ENCODE measurements at places on chromosomes 2 and 18. TPM values are rescaled to one million over a fixed set of nuclear protein-coding genes. Genes with fewer than 3 reads are reported as not detected.
A peak's percentile ranks its signal among the peaks of the same experiment; 100 is the strongest.

The EGR4 gene
- not detected for total RNA-seq

The FOXD4L1 gene
- not detected for total RNA-seq

GRCh38 chr2:223486751-223487150, 115.4 kb downstream of the SCG2 start:
- no peak for DNase-seq

The ANO7 gene
- total RNA-seq, result 2.9 TPM

DNA sequence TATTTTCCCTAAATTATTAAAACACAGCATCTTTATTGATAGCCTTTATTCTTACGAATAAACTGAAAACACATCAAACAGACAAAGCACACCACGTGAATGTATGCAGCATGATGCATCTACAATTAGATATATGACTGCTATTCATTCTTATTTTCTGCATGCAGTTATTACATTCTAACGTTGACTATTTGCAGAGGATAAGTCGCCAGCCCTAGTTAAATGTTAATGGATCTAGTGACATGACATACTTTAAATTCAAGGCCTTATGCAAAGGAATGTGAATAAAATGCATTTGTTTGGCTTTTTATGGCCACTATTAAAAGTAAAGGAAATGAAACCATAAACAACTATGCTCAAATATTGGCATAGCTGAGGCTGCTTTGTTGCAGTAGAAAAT, 172.4 kb downstream of the MAP2 start:
- DNase-seq, result no peak

DNA sequence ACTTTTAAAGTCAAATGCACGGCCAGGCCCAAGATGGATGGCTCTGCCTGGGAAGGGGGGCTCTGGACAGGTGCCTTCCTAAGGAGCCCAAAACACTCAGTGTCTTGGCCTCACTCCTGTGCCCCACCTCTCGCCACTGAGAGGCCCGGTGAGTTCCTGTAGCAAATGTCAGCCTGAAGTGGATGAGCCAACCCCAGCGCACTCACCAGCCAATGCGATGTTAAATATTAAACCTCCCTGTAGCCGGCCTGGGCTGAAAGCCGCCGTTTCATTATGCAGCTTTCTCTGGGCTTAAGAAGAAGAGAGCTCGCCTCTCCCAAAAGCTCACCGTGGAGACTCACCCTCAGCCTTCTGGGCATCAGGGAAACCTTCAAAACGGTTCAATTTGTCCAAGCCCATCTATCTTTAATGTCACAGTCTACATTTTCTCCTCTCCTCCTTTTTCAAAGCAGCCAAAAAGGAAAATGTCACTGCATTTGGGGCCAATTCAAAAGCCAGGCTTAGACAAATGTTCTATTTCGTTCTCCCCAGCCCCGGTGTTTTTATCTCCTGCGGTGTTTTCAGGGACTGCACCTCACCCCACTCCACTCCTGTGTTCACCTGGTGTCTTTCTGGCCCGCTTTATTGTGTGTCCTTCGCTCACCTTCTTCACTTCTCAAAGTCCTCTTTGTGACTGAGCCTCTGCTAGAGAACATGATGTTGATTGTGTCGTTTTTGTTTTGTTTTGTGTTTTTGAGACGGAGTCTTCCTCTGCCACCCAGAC, 124.0 kb downstream of the NRP2 start:
- DNase-seq, result no peak

The WDR33 gene
- total RNA-seq, result 44.6 TPM

The NFATC1 gene
- 14.0 TPM for total RNA-seq

The SH3RF3 gene
- total RNA-seq, result 9.0 TPM

The ABCB6 gene
- 21.7 TPM for total RNA-seq

DNA sequence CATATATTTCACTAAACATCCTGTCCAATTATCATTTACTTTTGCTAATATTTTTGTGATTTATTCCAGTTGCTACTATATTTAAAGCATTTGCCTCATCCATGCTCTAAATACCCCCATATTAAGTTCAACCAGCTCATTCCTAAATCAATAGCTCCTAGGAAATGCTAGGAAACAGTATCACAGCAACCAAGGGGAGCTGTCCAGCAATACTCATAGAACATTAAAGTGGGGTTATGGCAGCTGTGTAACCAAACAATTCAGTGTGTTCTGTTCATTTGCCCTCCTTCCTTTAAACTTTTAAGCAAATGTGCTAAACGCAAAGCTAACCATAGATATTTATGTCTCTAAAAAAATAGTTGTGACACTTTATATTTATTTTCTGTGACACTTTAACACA, 41.1 kb downstream of the ACVR1C start:
- no peak for DNase-seq

GRCh38 chr2:113080134-113080533, 12.4 kb downstream of the IL1F10 start:
- no peak for DNase-seq

The UGT1A8 gene
- total RNA-seq, result not detected

The TET3 gene
- 2.1 TPM for total RNA-seq

GRCh38 chr2:15820927-15821326, 119.4 kb upstream of the MYCN start:
- no peak for DNase-seq

DNA sequence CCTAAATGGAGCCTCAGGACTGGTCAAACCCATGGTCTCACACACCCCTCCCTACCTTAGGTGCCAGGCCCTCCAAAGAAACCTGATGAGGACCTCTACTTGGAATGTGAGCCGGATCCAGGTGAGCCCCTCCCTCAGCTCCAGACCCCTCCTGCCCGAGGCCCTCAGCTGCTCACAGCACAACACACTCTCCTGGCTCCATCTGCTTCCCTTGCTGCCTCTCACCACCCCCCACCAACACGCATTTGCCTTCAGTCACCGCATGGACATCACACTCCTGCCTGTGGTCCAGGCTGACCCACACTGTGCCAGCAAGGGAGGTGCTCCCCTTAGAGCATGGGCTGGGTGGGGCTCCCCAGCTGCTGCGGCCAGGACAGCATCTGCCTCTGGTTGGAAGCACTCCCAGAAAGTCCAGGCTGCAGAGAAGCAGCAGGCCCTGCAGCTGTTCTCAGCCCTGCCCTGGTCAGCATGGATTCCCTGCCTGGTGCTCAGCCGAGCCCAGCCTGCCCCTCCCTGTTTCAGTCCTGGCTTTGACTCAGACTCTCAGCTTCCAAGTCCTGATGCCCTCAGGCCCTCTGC, 15.1 kb downstream of the SH2D6 start:
- DNase-seq, result peak; percentile 84

DNA sequence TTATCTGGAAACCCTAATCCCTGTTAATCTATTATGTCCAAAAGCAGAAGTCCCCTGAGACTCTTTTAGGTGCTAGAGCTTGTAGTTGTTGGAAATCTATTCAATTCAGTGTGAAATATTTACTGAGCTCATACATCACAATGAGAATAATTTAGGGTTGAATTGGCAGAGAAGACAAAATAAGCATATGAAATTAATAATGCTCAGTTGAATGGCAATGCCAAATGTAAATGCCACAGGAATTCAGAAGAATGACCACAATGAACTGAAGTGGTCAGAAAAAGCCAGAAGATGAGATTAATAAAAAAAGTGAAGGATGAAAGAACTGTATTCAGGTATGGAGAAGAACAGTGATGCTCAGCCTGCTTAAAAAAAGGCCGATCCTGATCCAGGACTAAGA, 8.0 kb upstream of the STAT4 start:
- no peak for DNase-seq

DNA sequence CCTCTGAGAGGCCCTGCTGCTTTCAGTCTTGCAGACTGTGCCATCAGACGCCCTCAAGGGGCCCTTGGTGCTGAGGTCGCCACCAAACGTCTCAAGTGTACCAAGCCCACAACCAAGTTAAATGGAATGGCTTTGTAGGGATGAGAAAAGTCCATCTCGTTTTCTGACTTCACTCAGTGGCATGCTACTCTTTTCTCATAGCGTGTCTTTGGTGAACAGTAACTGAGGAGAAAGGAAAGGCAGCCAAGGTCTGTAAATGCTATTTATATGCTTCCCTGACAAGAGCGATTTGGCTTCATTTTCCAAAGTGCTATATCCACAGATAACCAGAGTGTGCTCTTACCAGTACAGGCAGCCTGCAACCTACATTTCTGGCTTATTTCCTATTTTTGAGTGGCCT, 123.0 kb downstream of the MTX2 start:
- no peak for DNase-seq

The ANKRD36 gene
- total RNA-seq, result 5.2 TPM

- DNase-seq, result no peak
These were observed 130.7 kb downstream of the TPO start for GRCh38 chr2:1543776-1544477.

- peak; percentile 27 for DNase-seq
These were observed 46.9 kb upstream of the ARHGAP28 start for GRCh38 chr18:6682437-6683111.

DNA sequence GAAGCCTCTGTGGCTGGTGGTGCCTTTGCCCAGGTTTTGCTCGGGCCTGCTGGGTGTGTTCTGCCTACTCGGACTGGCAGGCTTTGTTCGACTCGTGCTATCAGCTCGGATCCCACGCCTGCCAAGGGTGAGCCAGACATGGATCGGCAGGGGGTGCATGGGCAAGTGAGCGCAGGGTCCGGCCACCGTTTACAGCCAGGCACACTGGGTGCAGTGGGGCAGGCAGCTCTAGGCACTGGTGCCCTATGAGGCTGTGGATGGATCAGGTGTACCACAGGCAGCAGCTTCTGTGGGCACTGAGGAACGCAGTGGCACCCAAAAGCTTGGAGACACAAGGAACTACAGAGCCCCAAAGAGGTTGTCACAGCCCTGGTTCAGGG, 25.6 kb downstream of the MARCHF7 start:
- peak; percentile 27 for DNase-seq

The DPP10 gene
- not detected for total RNA-seq

- DNase-seq, result no peak
These were observed 776.1 kb upstream of the ID2 start for GRCh38 chr2:7905756-7906155.

DNA sequence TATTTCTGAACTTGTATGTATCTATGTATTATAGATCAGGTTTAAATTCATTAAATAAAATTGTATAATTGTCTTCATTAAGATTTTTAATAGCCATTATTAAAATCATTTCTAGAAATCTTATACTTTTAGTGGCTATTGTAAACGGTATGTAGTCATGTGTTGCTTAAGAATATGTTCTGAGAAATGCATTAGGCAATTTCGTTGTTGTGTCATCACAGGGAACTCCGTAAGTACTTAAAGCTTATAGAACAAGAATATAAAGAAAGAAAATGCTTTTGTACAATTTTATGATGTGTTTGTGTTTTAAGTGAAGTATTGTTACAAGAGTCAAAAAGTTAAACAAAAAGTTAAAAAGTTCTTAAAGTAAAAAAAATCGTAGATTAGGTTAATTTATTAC, 765.8 kb downstream of the METTL4 start:
- DNase-seq, result no peak

GRCh38 chr2:222024932-222025880, 273.6 kb downstream of the PAX3 start:
- DNase-seq, result no peak

- no peak for DNase-seq
These were observed 999.7 kb upstream of the LRRTM1 start for GRCh38 chr2:81304154-81304830.

- no peak for DNase-seq
These were observed 17.7 kb upstream of the CYP1B1 start for GRCh38 chr2:38093527-38094165.

The CD207 gene
- not detected for total RNA-seq

DNA sequence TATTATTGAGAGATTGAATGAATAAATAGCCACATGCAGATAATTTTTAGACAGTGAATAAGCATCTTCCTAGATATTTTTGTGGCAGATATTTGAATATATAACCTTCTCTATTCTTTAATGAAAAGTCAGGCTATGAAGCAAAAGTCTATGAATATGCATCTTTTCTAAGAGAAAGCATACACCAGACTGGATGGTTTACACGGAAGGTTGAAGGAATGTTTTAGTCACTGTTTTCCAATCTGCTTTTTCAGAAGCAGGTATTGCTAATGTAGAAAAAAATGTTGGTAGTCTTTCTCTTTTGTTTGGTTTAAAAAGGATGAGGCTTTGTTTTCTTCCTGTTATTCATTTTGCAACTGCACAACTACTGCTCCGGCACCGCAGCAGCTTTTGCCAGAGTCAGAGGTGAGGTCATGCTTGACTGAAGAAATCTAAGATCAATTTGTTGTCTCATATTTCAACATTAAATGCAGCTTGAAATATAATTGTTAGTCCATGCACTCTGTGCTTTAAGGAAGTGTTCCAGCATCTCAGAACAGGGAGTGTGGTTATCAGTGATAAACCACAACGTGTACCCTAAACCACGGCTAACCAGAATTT, 1540.8 kb upstream of the PIK3C3 start:
- no peak for DNase-seq

GRCh38 chr2:126227250-126227649, 428.7 kb upstream of the GYPC start:
- DNase-seq, result no peak

GRCh38 chr2:52658598-52658997, 1109.0 kb upstream of the CHAC2 start:
- DNase-seq, result no peak

- DNase-seq, result no peak
These were observed at the start of gene GBX2 for GRCh38 chr2:236168110-236169080. Gene GBX2 (minus strand): TSS chr2:236168386. CDS start chr2:236167971, 415 bp downstream.

All from heart right ventricle (tissue), 16 donors.